Endothelial cell (in vitro differentiated cells): ENCODE measurements at places on chromosomes 7 and 10. TPM values are rescaled to one million over a fixed set of nuclear protein-coding genes. Genes with fewer than 3 reads are reported as not detected.

DNA sequence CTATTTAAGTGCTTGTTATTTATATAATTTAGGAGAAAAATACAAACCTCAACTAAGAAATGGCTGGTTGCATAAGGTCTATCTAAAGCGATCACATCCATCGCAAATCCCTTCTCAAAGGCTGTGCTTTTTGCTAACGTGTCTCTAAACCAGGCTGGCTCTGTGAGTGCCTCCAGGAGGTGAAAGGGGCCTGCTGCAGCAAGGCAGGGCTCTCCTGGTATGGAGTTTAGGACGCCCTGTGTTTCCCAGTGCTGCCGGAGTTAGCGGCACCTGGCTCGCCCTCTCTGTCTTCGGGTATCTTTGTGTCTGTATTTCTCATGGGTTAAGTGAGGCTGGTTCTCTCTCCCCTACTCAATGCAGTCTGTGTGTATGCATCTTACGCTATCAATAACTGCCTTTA, 68.4 kb upstream of the ATP6V0A4 start:
- DNase-seq, result no peak

GRCh38 chr7:79055722-79056415, 397.6 kb downstream of the MAGI2 start:
- no peak for DNase-seq

DNA sequence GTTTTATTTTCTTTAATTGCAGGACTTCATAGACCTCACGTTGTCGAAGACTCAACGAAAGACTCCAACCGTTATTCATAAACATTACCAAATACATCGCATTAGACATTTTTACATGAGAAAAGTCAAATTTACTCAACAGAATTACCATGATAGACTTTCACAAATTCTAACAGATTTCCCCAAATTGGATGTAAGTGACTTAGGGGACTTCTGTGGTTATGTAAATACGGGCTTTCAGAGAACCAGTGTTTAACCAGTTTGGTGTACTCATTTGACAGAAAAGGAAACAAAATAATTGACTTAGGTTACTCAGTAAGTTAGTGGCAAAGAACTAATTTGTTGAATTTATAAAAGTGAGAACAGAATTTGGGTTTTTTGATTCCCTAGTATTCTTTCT, 4.2 kb downstream of the GTPBP4 start:
- no peak for DNase-seq

GRCh38 chr10:4512671-4513240, 313.3 kb upstream of the AKR1E2 start:
- peak; percentile 23 for DNase-seq

- DNase-seq, result no peak
Observed at GRCh38 chr7:94355454-94355853, 39.2 kb upstream of the COL1A2 start.

DNA sequence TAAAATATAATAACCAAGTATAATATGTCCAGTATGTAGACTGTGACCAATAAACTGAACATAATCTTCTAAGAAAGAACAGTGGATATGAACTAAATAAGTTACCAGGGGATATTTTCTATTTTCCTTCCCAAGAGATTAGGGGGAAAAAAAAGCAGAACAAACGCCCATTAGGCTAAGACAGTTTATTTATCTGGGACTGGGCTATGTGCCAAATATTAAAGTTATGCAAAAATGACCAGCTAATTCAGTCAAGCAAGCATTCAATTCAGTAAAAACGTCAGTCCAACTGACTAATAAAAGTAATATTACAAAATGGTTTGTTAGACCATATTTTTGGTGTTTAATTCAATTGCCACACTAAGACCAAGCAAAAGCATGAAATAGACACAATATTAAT, 122.2 kb downstream of the TSPAN12 start:
- DNase-seq, result no peak

- DNase-seq, result no peak
Observed at GRCh38 chr7:50352282-50352681, 47.8 kb downstream of the IKZF1 start.

ADAMTS14 gene
- 1.1 TPM for total RNA-seq

HILPDA gene
- total RNA-seq, result 13.1 TPM

DNA sequence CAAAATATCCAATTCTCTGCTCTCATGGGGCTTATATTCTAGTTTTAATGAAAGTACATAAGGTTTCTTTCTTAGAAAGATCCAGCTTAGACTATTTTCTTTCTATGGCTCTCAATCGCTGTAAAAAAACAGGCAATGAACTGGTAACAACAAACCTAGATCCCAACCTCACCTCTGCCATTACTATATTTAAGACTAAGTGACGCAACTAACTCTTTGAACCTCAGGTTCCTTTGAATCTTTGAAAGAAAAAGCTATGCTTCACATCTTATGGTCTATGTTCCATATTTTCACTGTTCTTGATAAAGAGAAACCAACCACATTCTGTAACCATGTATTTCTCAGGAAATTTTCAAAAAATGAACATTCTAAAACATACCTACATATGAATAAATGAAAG, 88.5 kb downstream of the ELAPOR2 start:
- DNase-seq, result no peak

TSPAN12 gene
- total RNA-seq, result 20.3 TPM

DNA sequence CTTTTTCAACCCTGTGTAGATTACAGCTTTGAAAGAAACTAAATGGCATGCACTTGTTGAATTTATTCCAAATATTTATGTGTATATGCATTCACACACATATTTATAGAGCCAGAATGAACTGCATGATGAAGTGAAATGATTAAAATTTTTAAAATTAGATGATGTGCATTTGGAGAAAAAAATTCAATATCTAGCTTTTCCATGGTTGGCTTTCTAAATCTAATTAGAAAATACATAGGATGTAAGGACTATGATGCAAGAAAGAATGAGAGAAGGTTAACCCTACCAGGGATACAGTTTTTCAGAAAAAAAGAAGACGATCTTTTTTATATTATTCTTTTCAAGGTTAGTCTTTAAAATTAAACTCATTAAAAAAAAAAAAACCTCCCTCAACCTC, 204.5 kb downstream of the TRIL start:
- DNase-seq, result no peak

GRCh38 chr7:85681241-85681640, 494.4 kb upstream of the SEMA3D start:
- no peak for DNase-seq

OR2A7 gene
- 2.6 TPM for total RNA-seq

NRCAM gene
- total RNA-seq, result 2.2 TPM

- DNase-seq, result no peak
Observed at GRCh38 chr7:34041707-34042106, 136.4 kb downstream of the BMPER start.

- DNase-seq, result no peak
Observed at GRCh38 chr10:130550952-130551674, 414.9 kb downstream of the GLRX3 start.

DNA sequence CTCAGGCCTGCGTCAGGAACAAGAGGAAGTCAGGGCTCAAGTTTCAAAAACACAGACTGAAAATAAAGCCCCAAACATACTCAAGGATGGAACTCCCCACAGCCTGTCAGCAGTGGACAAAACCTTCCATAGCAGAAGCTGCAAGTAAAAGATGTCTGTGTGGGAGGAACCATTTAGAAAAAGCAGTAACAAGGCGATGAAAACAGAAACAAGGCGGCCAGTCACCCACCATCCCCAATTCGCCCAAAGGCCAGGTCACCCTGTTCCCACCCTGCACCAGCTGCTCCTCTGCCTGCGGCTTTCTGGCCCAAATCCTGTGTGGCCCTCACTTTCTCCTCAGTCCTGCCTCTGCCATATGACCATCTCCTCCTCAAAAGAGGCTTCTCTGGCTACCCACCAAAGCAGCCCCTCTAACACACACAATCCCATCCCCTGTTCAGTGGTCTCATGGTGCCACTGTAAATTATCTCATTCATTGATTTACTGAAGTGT, 27.8 kb downstream of the KCNMA1 start:
- DNase-seq, result no peak

ZKSCAN1 gene
- total RNA-seq, result 63.1 TPM

GRCh38 chr10:93080350-93081046, 6.8 kb downstream of the CYP26A1 start:
- peak; percentile 70 for DNase-seq

DNA sequence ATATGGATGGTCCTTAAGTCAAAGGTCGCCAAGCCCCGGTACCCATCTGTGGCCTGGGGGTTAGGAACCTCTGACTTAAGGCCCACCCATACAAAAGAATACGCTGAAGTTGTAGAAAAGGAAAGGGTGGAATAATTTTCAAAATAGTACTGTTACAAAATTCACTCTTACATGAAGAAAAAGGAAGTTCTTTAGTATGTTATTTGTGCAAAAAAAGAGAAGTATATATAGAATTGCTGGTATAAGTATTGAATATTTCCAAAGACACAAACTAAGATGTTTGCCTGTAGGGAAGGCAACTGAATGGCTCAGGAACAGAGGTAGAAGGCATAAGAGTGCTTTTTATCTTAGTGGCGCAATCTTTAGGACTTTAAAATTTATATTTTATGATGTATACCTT, 78.7 kb downstream of the PRLHR start:
- no peak for DNase-seq

GIMAP1 gene
- total RNA-seq, result 3.6 TPM

- no peak for DNase-seq
Observed at GRCh38 chr10:36730316-36730715, 395.1 kb upstream of the ANKRD30A start.
